ENCODE measurements at places on chromosomes 3 and 15. TPM values are rescaled to one million over a fixed set of nuclear protein-coding genes. Genes with fewer than 3 reads are reported as not detected.

- DNase-seq = no peak
These were observed 32.2 kb downstream of the TFRC start for GRCh38 chr3:196049653-196050052.

GRCh38 chr3:58353722-58354553 lies 21.2 kb downstream of the PXK start:
- DNase-seq = no peak

GRCh38 chr3:111548756-111549155 lies 6.8 kb downstream of the CD96 start:
- no peak for DNase-seq

DNA sequence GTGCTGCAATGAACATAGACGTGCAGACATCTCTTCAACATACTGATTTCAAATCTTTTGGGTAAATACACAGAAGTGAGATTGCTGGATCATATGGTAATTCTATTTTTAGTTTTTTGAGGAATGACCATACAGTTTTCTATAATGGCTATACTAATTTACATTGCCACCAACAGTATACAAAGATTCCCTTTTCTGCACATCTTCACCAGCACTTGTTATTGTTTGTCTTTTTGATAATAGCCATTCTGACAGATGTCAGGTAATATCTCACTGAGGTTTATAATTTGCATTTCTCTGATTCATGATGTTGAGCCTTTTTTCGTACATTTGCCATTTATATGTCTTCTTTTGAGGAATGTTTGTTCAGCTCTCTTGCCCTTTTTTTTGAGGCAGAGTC lies 30.5 kb downstream of the TOPAZ1 start:
- no peak for DNase-seq

DNA sequence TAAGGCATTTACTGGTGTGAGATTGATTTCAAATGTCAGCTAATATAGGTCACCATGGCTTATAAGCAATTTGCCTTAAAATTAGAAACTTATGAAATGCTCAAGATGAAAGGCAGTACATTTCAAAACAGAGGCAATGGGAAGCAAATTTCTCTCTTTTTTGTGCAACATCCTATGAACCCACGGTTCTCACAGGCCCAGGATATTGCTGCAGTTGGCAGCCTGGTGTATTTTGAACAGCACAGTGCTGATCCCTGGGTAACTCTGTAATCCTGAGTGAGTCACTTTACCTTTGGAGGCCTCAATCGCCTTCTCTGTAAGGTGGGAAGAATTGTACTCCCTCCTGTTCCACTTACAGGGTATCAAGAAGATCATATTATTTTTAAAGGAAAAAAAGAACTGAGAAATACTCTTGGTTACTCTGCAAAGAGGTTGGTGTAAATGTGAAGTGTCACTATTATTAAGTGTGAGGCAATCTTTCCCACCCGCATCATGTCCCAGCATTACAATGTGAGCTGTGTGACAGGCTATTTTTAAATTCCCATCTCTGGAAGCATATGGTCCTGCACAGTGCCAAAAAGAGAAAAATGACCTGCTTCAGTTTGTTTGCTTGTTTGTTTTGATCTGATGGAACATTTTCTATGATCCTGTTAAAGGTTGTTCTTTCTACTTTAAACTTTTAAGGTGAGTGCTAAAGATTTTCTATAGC lies 190.1 kb upstream of the LPP start:
- no peak for DNase-seq

GRCh38 chr3:59510576-59510975 lies 460.8 kb upstream of the CFAP20DC start:
- DNase-seq = no peak

GRCh38 chr3:106161246-106161645 lies 292.4 kb upstream of the CBLB start:
- DNase-seq = no peak

DNA sequence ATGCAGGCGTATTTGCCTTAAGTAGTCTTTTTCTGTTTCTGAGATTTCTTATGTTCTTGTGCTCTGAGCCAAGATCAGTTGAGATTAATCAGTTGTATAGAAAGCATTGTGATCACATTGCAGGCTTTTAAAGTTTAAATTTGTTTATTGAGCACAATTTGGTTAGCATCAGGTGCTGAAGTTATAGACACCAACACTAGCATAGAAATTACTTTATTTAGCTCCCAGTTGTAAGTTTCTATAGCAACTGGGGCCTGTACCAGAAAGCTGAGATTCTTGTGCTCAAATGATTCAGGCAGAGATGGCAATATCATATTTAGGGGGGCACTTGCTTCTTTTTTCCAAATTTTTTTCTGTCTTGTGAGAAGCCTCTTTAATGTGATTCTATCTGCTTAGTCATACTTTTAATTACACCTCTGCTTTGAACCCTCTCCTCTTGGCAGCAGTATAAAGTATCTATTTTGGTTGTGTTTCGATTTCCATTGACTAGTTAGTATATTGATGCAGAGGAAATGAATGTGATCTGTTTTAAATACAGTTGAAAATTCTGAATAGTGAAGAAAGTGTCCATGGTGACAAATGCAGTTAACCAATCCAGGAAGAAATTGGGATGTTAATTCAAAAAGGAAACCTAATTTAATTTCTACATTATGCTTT lies 241.7 kb upstream of the GBE1 start:
- no peak for DNase-seq

The CNTN6 gene
- total RNA-seq = not detected

The NR1I2 gene
- total RNA-seq = not detected

The POLQ gene
- total RNA-seq = 15.4 TPM

All from Caco-2 (cell line).